ENCODE measurements at places on chromosomes 11 and 22. TPM values are rescaled to one million over a fixed set of nuclear protein-coding genes. Genes with fewer than 3 reads are reported as not detected.

DNA sequence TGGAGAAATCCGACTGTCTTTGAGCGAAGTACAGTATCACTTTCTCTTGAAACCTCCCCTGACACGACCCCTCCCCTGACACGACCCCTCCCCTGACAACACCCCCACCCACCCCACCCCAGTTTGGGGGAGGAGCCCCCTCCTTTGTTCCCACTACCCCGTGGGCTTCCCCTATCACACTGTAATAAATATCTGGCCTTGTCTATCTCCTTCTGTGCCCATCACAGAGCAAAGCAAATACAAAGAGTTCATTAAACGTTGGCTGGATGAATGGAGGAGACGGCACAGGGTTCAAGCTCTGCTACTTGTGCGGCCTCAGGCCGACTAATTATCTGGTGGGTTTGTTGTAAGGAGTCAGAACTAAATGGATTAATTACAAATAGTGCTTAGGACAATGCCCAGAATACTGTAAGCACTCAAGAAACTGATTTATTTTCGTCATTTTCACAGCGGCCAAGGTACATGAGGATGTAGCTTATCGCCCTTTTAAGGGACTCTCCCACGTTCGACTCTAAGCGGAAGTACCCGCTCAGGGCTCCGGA, 628 bp upstream of the GGA1 start:
- H3K27me3 ChIP-seq = no peaks in the 10 kb centered on the region
- no peaks in the 10 kb centered on the region for H3K36me3 ChIP-seq
- peak overlapping the region; percentile 89 for H3K4me3 ChIP-seq

- H3K27ac ChIP-seq = no peak overlapping the region
- H3K4me1 ChIP-seq = no peaks in the 10 kb centered on the region
- H3K36me3 ChIP-seq = no peaks in the 10 kb centered on the region
- no peaks in the 10 kb centered on the region for H3K27me3 ChIP-seq
- no peak overlapping the region for H3K4me3 ChIP-seq
- no peak for DNase-seq
Measured at GRCh38 chr11:126219547-126219946, 8.0 kb downstream of the FAM118B start.

Gene APOBEC3A
- not detected for total RNA-seq

Gene OR4S1
- not detected for total RNA-seq

GRCh38 chr11:93498641-93499040, 44.5 kb downstream of the SMCO4 start:
- no peaks in the 10 kb centered on the region for H3K36me3 ChIP-seq
- H3K4me3 ChIP-seq = no peak overlapping the region

Gene MMP3
- total RNA-seq = not detected

Gene ARHGAP20
- 12.1 TPM for total RNA-seq

DNA sequence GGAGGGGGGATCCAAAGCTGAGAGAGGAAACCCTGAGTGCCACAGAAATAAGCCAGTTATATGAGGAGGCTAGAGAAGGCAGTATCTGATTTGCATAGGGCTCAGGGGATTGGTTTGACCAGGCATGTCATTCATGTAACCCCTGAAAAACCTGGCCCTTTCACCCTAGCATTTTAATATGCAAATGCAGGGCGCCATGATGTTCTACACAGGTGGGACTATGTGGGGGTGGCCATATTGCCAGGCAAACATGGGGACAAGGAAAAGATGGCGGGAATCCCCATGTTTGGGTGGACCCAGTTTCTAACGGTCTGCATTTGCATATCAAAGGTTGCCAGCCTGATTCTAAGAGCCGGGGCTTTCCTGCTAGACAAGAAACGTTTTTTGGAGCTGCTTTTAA, 27.2 kb downstream of the CSF2RB start:
- no peak overlapping the region for H3K27ac ChIP-seq
- H3K27me3 ChIP-seq = no peaks in the 10 kb centered on the region
- no peak overlapping the region for H3K4me3 ChIP-seq
- H3K4me1 ChIP-seq = no peaks in the 10 kb centered on the region
- no peak for DNase-seq

DNA sequence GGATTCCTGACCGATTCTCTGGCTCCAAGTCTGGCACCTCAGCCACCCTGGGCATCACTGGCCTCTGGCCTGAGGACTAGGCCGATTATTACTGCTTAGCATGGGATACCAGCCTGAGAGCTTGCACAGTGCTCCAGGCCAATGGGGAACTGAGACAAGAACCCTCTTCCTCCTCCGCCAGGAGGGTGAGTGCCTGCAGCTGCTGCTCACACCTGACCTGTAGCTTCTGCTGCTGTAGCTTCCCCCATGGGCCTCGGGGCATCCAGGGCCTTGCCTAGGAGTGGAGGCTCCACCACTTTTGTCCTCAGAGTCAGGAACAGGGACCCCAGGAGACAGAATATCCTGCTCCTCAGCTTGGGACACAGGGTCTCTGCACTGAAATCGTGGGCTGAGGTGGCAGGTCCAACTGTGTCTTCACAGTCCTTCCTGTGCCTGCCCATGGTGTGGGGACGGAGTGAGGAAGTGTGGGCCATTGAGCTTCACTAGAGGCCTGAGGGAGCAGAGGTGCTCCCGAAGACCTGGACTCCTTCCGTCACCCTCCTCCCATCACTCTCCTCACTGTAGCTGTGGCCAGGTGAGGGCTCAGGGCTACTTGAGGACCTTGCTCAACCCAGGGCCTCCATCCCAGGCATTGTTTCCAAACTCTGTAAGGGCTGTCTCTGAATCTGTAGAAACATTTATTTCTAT, 103.8 kb downstream of the ZNF280B start:
- no peaks in the 10 kb centered on the region for H3K27me3 ChIP-seq
- H3K36me3 ChIP-seq = no peaks in the 10 kb centered on the region
- H3K27ac ChIP-seq = no peak overlapping the region

Gene OR2D2
- total RNA-seq = 0.28 TPM

Gene CTSC
- 42.6 TPM for total RNA-seq

- no peak for DNase-seq
- no peak overlapping the region for H3K27ac ChIP-seq
- no peaks in the 10 kb centered on the region for H3K36me3 ChIP-seq
Measured at GRCh38 chr22:26097840-26098239, 71.4 kb upstream of the SEZ6L start.

Gene OR52M1
- total RNA-seq = not detected

GRCh38 chr11:71505001-71505400, 22.1 kb upstream of the KRTAP5-7 start:
- no peaks in the 10 kb centered on the region for H3K36me3 ChIP-seq
- no peak for DNase-seq
- H3K27ac ChIP-seq = no peak overlapping the region

GRCh38 chr11:86486261-86487030, 111.8 kb downstream of the CCDC81 start:
- H3K4me3 ChIP-seq = no peak overlapping the region
- DNase-seq = no peak

Gene OR10D3
- not detected for total RNA-seq

DNA sequence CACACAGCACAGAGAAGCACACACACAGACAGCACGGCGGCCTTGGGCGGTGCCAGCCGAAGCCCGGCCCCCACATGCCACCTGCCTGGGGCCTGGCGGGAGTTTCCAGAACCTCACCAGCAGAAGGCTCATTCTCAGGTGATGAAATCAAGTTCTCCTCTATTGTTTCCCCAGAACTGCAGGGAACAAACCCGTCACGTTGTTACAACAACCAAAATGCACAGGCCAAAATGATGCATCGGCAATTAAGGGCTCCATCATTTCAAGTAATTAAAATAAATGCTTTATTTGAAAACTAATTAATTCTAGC, 30.8 kb downstream of the GNB1L start:
- H3K4me1 ChIP-seq = no peaks in the 10 kb centered on the region
- H3K4me3 ChIP-seq = no peak overlapping the region
- H3K27ac ChIP-seq = no peak overlapping the region

Gene PDXP
- 0.88 TPM for total RNA-seq

Gene GLB1L2
- 28.2 TPM for total RNA-seq

DNA sequence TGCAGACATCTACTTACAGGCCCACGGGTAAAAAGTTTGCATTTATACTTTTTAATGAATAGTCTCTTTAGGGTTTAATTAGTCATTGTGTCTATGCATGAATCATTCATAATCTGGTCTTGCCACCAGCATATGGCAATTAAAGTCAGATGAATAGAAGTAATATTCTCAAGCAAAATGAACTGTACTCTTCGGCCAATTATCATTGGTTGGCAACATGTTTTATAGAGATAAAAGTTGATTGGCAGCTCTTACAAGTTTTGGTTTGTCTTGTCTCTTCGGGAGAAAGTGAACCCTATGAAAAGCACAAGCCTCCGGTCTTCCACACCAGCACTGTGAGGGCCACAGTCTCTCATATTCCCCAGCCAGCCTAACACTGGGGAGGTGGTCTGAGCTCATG, 97.8 kb downstream of the OSBP2 start:
- H3K36me3 ChIP-seq = no peaks in the 10 kb centered on the region
- no peak for DNase-seq
- H3K4me1 ChIP-seq = no peaks in the 10 kb centered on the region
- H3K4me3 ChIP-seq = no peak overlapping the region

Gene MS4A7
- 11.0 TPM for total RNA-seq

DNA sequence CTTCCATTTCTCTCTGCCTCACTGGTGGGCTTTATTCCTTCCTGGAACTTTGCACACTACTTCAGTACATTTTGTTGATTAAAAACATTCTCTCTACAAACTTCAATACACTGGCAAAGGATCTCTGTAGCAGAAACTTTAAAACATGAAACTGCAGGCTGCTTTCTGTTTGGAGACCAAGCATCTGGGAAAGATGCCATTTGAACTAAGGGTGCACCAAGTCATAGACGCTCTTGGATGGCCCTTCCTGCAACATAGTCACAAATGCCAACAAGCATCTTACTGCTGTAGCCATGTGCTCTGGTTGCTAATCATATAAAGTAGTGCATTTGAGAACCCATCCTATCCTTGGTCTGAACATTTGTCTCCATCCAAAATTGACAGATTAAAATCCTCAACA, 56.4 kb downstream of the SNX19 start:
- no peaks in the 10 kb centered on the region for H3K4me1 ChIP-seq
- H3K27ac ChIP-seq = no peak overlapping the region
- H3K27me3 ChIP-seq = no peaks in the 10 kb centered on the region

GRCh38 chr22:43434928-43435311, 23.1 kb downstream of the MPPED1 start:
- DNase-seq = no peak
- no peaks in the 10 kb centered on the region for H3K27me3 ChIP-seq
- H3K4me3 ChIP-seq = no peak overlapping the region
- no peak overlapping the region for H3K27ac ChIP-seq

Gene SPDYC
- total RNA-seq = not detected

Gene ESAM
- total RNA-seq = 18.7 TPM

GRCh38 chr11:125210066-125210465, 45.5 kb downstream of the PKNOX2 start:
- no peak overlapping the region for H3K27ac ChIP-seq
- peaks cover 6% of the 10 kb centered on the region for H3K4me1 ChIP-seq
- H3K36me3 ChIP-seq = no peaks in the 10 kb centered on the region
- no peak for DNase-seq

- H3K4me3 ChIP-seq = peak overlapping the region; percentile 46
- no peaks in the 10 kb centered on the region for H3K36me3 ChIP-seq
- DNase-seq = no peak
- H3K27me3 ChIP-seq = no peaks in the 10 kb centered on the region
- no peaks in the 10 kb centered on the region for H3K4me1 ChIP-seq
Measured at GRCh38 chr22:41831828-41832552, 915 bp upstream of the SREBF2 start.

DNA sequence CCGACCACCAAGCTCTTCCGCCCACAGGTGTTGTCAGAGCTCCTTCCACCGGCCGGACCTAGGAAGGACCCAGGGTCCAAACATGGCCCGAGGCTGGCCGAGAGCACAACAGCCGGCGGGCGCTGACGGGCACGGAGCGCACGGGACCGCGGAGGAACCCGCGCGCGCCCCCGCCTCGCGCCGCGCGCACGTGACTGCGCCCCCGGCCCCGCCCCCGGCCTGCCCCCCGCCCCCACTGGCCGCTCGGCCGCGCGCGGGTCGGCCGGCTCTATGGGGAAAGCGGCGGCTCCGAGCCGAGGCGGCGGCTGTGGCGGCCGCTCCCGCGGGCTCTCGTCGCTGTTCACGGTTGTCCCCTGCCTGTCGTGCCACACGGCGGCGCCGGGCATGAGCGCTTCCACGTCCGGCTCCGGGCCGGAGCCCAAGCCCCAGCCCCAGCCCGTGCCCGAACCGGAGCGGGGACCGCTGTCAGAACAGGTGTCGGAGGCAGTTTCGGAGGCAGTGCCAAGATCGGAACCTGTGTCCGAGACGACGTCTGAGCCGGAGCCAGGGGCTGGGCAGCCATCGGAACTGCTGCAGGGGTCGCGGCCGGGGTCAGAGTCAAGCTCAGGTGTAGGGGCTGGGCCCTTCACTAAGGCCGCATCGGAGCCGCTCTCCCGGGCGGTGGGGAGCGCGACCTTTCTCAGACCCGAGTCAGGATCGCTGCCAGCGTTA, at the start of gene OSBP2:
OSBP2 (plus strand) TSS at position 235 of the 711 bp plus-strand sequence; CDS start at position 271, 36 bp downstream.
- H3K36me3 ChIP-seq = no peaks in the 10 kb centered on the region
- DNase-seq = peak; percentile 30
- H3K4me1 ChIP-seq = no peaks in the 10 kb centered on the region
- peak within 1 kb of the TSS; percentile 32 for H3K4me3 ChIP-seq
- H3K27ac ChIP-seq = peak within 1 kb of the TSS; percentile 22

DNA sequence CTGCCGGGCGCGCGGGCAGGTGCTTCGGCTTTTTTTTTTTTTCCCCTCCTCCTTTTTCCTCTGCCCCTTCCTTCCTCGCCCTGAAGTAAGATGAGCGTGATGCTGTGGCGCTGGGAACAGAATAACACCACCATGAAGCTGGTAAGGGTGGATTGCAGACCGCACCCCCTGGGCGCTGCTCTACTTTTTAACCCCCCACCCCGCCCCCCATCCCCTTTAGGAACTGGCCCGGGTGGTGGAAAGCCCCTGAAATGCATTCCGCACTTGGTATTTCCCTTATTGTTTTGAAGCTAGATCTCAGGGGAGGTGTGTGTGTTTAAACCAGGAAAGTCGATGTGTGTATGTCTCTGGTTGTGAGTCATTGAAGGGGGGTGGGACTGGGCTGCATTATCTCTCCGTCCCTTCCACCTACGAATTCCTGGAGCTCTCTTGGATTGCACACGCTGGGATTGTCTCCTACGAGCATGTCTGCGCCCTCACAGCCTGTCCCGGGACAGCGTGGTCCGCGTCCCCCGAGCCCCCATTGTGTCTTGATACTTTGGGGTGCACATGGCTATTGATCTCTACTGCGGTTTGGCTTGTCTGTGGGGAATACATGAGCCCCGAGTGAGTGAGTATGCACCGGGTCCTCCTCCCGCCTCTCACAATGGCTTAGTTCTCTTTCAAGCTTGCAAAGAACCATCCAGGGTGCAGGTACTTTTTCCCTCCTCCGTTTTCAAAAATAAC, 64.9 kb downstream of the NAV2 start:
- H3K36me3 ChIP-seq = no peaks in the 10 kb centered on the region
- H3K27ac ChIP-seq = no peak overlapping the region
- H3K4me3 ChIP-seq = peak overlapping the region; percentile 43
- H3K4me1 ChIP-seq = no peaks in the 10 kb centered on the region

GRCh38 chr22:40216041-40216756, 38.5 kb downstream of the TNRC6B start:
- H3K27ac ChIP-seq = no peak overlapping the region
- peaks cover 6% of the 10 kb centered on the region for H3K4me1 ChIP-seq
- no peaks in the 10 kb centered on the region for H3K27me3 ChIP-seq
- H3K4me3 ChIP-seq = no peak overlapping the region
- DNase-seq = no peak

- no peak overlapping the region for H3K27ac ChIP-seq
- H3K36me3 ChIP-seq = no peaks in the 10 kb centered on the region
- no peaks in the 10 kb centered on the region for H3K4me1 ChIP-seq
- no peak for DNase-seq
- H3K4me3 ChIP-seq = no peak overlapping the region
- H3K27me3 ChIP-seq = no peaks in the 10 kb centered on the region
Measured at GRCh38 chr11:100824041-100824809, 137.1 kb downstream of the ARHGAP42 start.

Data from uterus (tissue), 4 donors.